ENCODE measurements at places on chromosomes 13 and 19. TPM values are rescaled to one million over a fixed set of nuclear protein-coding genes. Genes with fewer than 3 reads are reported as not detected.

DNA sequence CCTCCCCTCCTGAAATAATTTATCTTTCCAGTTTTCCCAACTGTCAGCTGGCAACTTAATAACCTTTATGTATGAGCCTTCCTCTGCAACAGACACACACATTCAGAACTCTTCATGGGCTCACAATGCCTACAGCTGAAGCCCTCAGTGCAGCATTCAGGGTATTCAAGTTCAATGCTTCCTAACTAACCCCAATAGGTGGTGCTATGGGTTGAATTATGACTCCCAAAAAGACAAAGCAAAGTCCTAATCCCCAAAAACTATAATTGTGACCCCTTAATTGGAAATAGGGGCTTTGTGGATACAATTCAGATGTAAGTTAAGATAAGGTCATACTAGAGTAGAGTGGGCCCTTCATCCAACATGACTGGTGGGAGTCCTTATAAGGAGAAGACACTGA lies 202.2 kb downstream of the SUCLA2 start:
- DNase-seq = no peak

DNA sequence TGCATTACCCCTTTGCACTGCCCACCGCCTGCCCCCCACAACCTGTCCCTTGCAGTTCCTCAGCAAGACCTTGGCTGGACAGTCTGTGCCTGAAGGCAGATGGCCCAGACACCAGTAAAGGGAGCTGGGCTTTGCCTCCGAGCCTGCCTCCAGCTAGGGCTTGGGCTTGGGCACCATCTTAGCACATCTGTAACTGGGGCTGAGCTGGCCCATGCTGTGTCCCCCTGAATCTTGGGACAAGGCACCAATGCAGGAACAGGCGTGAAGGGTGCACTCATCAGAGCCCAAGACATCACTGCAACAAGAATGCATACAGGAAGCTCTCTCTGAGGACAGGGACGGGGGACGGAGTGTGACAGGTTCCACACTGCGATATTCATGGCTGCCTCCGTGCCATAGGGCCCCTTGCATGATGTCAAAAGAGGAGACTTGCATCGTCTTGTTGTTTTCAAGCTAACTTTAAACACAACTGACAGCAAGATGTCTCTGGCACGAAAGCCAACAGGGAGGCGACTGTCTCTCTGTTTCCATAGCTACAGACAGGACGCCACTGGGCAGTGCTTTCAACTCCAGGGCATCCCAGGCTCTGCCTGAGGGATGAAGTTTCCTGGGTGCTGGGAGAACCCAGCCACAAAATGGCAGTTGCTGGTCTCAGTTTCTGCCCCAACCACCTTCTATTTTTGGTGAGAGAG lies 8.7 kb upstream of the CHST8 start:
- DNase-seq = no peak

DNA sequence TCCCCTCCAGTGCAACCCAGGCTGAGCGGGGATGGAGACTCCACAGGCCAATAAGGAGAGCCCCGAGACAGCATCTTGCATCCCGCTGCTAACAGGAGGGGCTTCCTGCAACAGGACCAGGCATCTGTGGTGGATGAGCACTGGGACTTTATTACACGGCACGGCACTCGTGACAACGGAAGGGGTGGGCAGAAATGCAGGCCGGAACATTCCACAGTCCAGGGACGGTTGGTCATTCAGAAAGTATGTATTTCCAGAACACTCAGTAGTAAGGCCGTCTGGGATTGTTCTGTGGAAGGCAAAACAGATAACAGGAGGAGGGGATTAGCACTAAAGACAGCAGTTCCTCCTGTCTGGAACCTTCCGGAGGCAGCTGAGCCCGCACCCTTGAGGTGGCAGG lies 3.3 kb upstream of the TM6SF2 start:
- no peak for DNase-seq

DNA sequence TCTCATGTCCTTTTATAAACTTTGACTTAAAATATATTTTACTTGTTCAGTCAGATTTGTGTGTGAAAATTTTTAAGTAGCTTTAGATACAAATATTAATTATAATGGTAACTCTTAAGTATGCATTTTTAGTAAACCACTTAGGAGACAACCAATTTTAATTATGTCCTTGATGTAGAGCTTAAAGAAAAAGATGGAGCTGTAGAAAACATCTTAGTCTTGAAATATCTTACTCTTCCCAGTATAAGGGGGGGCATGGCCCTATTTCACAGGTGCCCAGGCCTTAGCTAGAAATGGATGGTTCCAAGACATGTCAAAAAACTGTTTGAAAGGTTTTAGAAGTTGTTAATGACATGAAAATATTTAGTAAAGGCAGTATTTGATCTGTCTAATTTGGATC lies 43.4 kb upstream of the CEACAM21 start:
- DNase-seq = no peak

- DNase-seq = no peak
Measured at GRCh38 chr19:50432221-50433028, at the start of gene MYBPC2. Gene MYBPC2, plus strand, starts transcription at chr19:50432892. Its CDS starts 62 bp downstream, at chr19:50432954.

- peak; percentile 19 for DNase-seq
Measured at GRCh38 chr19:18865973-18866799, 29.8 kb downstream of the CERS1 start.

GRCh38 chr19:55362990-55363716 lies at the start of gene GARIN5B:
Gene GARIN5B, minus strand, starts transcription at chr19:55363260. Its CDS starts 194 bp downstream, at chr19:55363066.
- no peak for DNase-seq

- no peak for DNase-seq
Measured at GRCh38 chr13:57582032-57582431, 49.5 kb upstream of the PCDH17 start.

Gene GPR12
- not detected for total RNA-seq

Gene TDRD12
- 2.6 TPM for total RNA-seq

Gene IGFL2
- 0.61 TPM for total RNA-seq
